ENCODE measurements at places on chromosomes 16 and 17. TPM values are rescaled to one million over a fixed set of nuclear protein-coding genes. Genes with fewer than 3 reads are reported as not detected.

DNA sequence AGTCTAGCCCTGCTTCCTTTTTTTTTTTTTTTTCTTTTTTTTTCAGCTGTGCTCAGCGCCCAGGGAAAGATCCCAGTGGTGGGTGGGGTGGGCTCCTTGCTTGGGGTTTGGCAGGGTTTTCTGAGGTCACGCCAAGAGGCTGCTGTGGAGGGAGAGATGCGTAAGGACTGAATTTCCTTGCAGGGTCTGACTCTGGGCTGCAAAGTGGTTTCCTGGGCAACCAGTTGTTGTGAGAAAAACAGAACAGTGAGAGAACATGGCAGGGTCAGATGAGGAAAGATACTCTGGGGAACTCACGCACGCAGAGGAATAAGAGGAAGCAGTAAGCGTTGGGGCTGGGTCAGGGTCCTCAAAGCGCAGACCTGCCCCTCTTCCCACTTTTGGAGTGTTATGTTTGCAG is 119.5 kb downstream of the IRF8 start:
- no peak overlapping the region for H3K4me3 ChIP-seq
- H3K4me1 ChIP-seq = peaks cover 8% of the 10 kb centered on the region
- peaks cover 35% of the 10 kb centered on the region for H3K27me3 ChIP-seq
- no peak overlapping the region for H3K27ac ChIP-seq

The NAGS gene
- total RNA-seq = 1.4 TPM

The CRHR1 gene
- not detected for total RNA-seq

DNA sequence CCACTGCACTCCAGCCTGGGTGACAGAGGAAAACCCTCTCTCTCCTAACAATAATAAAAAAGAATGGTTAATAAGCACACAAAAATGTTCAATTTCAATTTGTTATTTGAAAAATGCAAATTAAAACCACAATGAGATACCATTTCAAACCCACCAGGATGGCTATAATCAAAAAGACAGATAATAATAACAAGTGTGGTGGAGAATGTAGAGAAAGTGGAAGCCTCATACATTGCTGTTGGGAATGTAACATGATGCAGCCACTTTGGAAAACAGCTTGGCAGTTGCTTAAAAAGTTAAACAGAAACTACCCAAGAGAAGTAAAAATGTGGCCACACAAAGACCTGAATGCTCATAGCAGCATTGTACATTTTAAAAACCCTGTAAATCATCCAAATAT is 51.8 kb upstream of the MAP3K14 start:
- H3K27me3 ChIP-seq = peaks cover 41% of the 10 kb centered on the region
- no peak overlapping the region for H3K27ac ChIP-seq
- no peak overlapping the region for H3K4me3 ChIP-seq

GRCh38 chr17:6755731-6756184 is at the start of gene XAF1:
TSS of gene XAF1 (plus strand) at chr17:6756046. CDS start at chr17:6756079, 33 bp downstream.
- no peaks in the 10 kb centered on the region for H3K27me3 ChIP-seq
- peaks cover 56% of the 10 kb centered on the region for H3K4me1 ChIP-seq
- peak within 1 kb of the TSS; percentile 99 for H3K27ac ChIP-seq
- DNase-seq = peak; percentile 67
- peaks cover 45% of the 10 kb centered on the region for H3K36me3 ChIP-seq

GRCh38 chr17:43396491-43397060 is 2.2 kb upstream of the ARL4D start:
- peaks cover 2% of the 10 kb centered on the region for H3K27me3 ChIP-seq
- H3K4me3 ChIP-seq = no peak overlapping the region
- DNase-seq = no peak
- no peaks in the 10 kb centered on the region for H3K36me3 ChIP-seq
- peak overlapping the region; percentile 50 for H3K27ac ChIP-seq

GRCh38 chr17:31722251-31723056 is 136.6 kb downstream of the COPRS start:
- no peak overlapping the region for H3K27ac ChIP-seq
- no peak for DNase-seq
- no peak overlapping the region for H3K4me3 ChIP-seq
- no peaks in the 10 kb centered on the region for H3K36me3 ChIP-seq
- H3K4me1 ChIP-seq = no peaks in the 10 kb centered on the region
- H3K27me3 ChIP-seq = peaks cover 7% of the 10 kb centered on the region
